K562 (cell line): ENCODE measurements at places on chromosomes 6 and 20. TPM values are rescaled to one million over a fixed set of nuclear protein-coding genes. Genes with fewer than 3 reads are reported as not detected.
A peak's percentile ranks its signal among the peaks of the same experiment; 100 is the strongest.

SLC17A1 gene
- not detected in 2 replicates for total RNA-seq

HTR1E gene
- total RNA-seq, result not detected in 2 replicates

DNA sequence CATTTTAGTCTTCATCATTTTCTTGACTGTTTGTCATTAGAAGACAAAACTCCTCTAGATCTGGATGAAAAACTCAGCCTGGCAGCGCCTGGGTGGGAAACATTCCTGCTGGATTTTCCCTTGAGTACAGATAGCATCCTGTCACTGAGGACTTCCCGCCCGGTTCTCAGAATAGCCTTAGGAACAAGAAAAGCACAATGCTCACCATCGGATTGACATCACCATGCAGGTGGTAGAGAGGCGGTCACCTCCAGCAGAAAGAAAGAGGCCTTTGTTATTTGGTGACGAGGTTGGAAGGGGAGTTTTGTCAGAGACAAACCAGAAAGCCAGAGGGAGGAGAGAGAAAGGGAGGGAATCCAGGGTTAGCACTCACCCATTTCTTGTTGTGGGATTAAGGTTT is 39.8 kb downstream of the KIF25 start:
- DNase-seq, result no peak
- no peak overlapping the region for H3K27ac ChIP-seq
- H3K36me3 ChIP-seq, result no peaks in the 10 kb centered on the region

FAXC gene
- total RNA-seq, result not detected in 2 replicates

DNA sequence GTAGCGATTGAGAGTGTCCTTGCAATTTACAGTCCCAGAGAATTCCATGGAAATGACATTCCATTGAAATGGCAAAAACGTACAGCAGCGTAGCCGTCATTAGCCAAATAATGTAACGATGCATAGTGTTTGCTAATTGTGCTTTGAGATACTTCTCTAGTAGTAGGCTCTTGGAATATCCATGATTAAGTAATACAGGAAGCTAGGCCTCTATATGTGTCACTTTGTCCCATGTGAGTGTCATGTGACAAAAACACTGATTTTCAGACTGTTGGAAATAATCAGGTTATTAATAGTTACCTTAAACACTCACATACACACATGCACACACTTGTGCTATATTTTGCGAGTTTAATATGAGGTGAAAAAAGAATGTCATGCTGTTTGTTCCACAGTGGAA is 35.2 kb downstream of the SLX4IP start:
- no peak for DNase-seq
- peaks cover 12% of the 10 kb centered on the region; the same call in 2 of the 3 replicates for H3K4me1 ChIP-seq
- no peaks in the 10 kb centered on the region for H3K36me3 ChIP-seq
- no peak overlapping the region for H3K27ac ChIP-seq

ME1 gene
- 10.0 and 10.4 TPM in 2 replicates for total RNA-seq

- no peaks in the 10 kb centered on the region for H3K36me3 ChIP-seq
- no peaks in the 10 kb centered on the region for H3K4me1 ChIP-seq
- no peak overlapping the region for H3K4me3 ChIP-seq
- no peak for DNase-seq
- no peak overlapping the region for H3K27ac ChIP-seq
Measured at GRCh38 chr6:160118620-160119229, 2.9 kb upstream of the SLC22A1 start.

- no peaks in the 10 kb centered on the region for H3K27me3 ChIP-seq
- no peak for DNase-seq
- H3K4me1 ChIP-seq, result peaks cover 15% of the 10 kb centered on the region; the same call in 2 of the 3 replicates
- peaks cover 11% of the 10 kb centered on the region for H3K36me3 ChIP-seq
- peak overlapping the region; percentile 85 for H3K27ac ChIP-seq
- H3K4me3 ChIP-seq, result peak overlapping the region; percentile 65
Measured at GRCh38 chr6:26155061-26155930, 68.1 kb downstream of the HFE start.

GRCh38 chr20:31861135-31861384 is 9.3 kb downstream of the DUSP15 start:
- H3K27me3 ChIP-seq, result peaks cover 24% of the 10 kb centered on the region
- H3K4me3 ChIP-seq, result peak overlapping the region; percentile 40
- H3K36me3 ChIP-seq, result no peaks in the 10 kb centered on the region
- H3K4me1 ChIP-seq, result no peaks in the 10 kb centered on the region; the same call in 2 of the 3 replicates

- H3K36me3 ChIP-seq, result no peaks in the 10 kb centered on the region
- no peaks in the 10 kb centered on the region for H3K4me1 ChIP-seq
- H3K27me3 ChIP-seq, result peaks cover 3% of the 10 kb centered on the region; the same call in 2 of the 3 replicates
- no peak for DNase-seq
Measured at GRCh38 chr6:321158-321438, 28.8 kb downstream of the DUSP22 start.

NHLRC1 gene
- not detected in 2 replicates for total RNA-seq

DNA sequence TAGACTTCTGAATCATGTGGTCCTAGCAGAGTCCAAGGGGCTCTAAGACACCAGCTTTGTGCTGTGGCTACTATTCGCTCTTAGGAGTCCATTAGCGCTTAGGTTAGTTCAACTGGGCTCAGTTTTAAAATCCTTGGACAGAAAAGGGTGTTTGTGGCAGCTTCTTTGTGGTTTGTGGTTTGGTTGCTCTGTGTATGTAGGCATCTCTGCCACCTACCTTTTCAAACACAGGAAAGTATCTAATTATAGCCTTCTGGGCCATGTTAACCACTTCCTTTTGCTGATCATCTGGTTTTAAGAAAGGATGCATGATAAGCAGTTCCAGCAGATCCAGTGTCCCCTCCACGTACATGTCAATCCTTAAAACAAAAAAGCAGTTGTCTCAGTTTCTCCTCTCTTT is 10.8 kb downstream of the GSTA4 start:
- H3K27ac ChIP-seq, result no peak overlapping the region
- no peak overlapping the region for H3K4me3 ChIP-seq
- no peak for DNase-seq
- no peaks in the 10 kb centered on the region for H3K36me3 ChIP-seq
- H3K4me1 ChIP-seq, result no peaks in the 10 kb centered on the region; the same call in 1 of the 2 replicates

GPR63 gene
- 3.6 and 3.7 TPM in 2 replicates for total RNA-seq

- no peaks in the 10 kb centered on the region for H3K4me1 ChIP-seq
- H3K27ac ChIP-seq, result no peak overlapping the region
- no peaks in the 10 kb centered on the region for H3K27me3 ChIP-seq
- H3K36me3 ChIP-seq, result no peaks in the 10 kb centered on the region
- DNase-seq, result no peak
- no peak overlapping the region for H3K4me3 ChIP-seq
Measured at GRCh38 chr6:100415768-100416167, 49.0 kb downstream of the SIM1 start.

DTD1 gene
- 26.3 and 27.1 TPM in 2 replicates for total RNA-seq

GRCh38 chr6:119065955-119066354 is 12.5 kb downstream of the FAM184A start:
- no peaks in the 10 kb centered on the region for H3K27me3 ChIP-seq
- H3K4me3 ChIP-seq, result no peak overlapping the region
- no peak for DNase-seq
- H3K36me3 ChIP-seq, result no peaks in the 10 kb centered on the region

PLN gene
- 0.09 TPM in 1 of 2 replicates, not detected in the other for total RNA-seq

DNA sequence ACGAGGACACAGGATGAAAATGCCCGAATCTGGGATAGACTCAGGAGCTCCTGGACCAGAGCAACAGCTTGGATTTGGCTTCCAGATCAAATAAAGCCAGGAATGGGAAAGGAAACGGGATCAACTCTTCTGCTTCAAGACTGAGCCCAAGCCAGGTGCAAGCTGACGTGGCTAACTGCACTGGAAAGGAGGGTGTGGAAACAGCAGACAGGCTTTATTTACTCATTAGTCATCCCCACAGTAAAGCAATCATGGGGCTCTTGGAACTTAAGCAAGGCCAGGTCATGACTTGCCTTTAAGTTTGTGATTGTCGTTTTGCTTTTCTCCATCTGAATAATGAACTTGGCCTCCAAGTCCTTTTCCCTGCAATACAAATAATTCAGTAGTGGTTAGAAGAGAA is 45.2 kb downstream of the KIF16B start:
- no peaks in the 10 kb centered on the region for H3K36me3 ChIP-seq
- DNase-seq, result peak; percentile 26
- no peaks in the 10 kb centered on the region for H3K27me3 ChIP-seq
- H3K27ac ChIP-seq, result no peak overlapping the region

GRCh38 chr20:9068233-9068801 is 570 bp upstream of the PLCB4 start:
- no peaks in the 10 kb centered on the region; the same call in 1 of the 3 replicates for H3K4me1 ChIP-seq
- no peaks in the 10 kb centered on the region for H3K27me3 ChIP-seq
- H3K36me3 ChIP-seq, result no peaks in the 10 kb centered on the region
- H3K4me3 ChIP-seq, result peak overlapping the region; percentile 46

TNFAIP3 gene
- total RNA-seq, result 12.5 and 17.0 TPM in 2 replicates

- no peaks in the 10 kb centered on the region for H3K4me1 ChIP-seq
- H3K4me3 ChIP-seq, result no peak overlapping the region
- H3K27me3 ChIP-seq, result no peaks in the 10 kb centered on the region
Measured at GRCh38 chr6:128238225-128238624, 282.2 kb downstream of the PTPRK start.

GRCh38 chr6:15317934-15318902 is 72.3 kb downstream of the JARID2 start:
- no peak overlapping the region for H3K4me3 ChIP-seq
- no peaks in the 10 kb centered on the region for H3K27me3 ChIP-seq

TREM2 gene
- not detected in 2 replicates for total RNA-seq

DNA sequence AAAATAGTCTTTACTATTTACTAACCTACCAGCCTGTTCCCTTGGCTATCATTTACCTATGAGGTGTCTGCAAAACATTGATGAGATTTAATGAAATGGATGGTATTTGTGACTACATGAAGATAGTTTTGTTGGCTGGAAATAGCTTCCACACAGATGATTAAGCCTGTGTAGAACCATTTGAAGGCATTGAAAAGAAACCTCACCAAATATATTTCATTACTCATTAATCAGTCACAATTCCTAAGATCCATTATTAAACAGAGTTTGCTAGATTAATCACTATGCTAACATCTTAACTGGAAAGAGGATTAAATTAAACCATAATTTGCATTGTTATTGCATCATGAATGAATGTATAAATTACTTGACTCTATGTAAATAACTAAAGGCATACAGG is 560.3 kb downstream of the BMP2 start:
- H3K36me3 ChIP-seq, result no peaks in the 10 kb centered on the region
- no peaks in the 10 kb centered on the region for H3K4me1 ChIP-seq
- H3K27ac ChIP-seq, result no peak overlapping the region
- H3K4me3 ChIP-seq, result no peak overlapping the region

DNA sequence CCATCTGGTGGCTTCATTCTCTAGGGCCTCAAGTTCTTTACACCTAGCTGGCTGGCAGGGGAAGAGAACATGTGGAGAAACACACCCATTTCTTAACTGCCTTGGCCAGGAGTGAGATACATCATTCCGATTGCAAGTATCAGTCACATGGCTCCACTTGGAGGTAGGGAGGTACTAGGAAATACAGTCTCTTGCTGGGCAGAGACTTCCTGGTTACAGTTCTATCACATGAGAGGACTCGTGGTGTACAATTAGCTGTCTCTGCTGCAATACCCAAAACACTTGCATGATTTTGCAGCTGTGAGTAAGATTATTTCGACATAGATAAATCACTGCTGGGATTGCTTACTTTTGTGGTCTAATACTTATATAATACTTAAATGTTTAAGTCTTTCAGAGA is 51.1 kb downstream of the GTF2H5 start:
- H3K4me1 ChIP-seq, result no peaks in the 10 kb centered on the region
- no peak for DNase-seq
- H3K4me3 ChIP-seq, result no peak overlapping the region
- no peak overlapping the region for H3K27ac ChIP-seq

GRCh38 chr6:6889601-6890000 is 218.2 kb upstream of the RREB1 start:
- H3K4me1 ChIP-seq, result peaks cover 46% of the 10 kb centered on the region
- no peak overlapping the region for H3K4me3 ChIP-seq
- no peaks in the 10 kb centered on the region for H3K27me3 ChIP-seq
- DNase-seq, result no peak
- no peaks in the 10 kb centered on the region for H3K36me3 ChIP-seq

DNA sequence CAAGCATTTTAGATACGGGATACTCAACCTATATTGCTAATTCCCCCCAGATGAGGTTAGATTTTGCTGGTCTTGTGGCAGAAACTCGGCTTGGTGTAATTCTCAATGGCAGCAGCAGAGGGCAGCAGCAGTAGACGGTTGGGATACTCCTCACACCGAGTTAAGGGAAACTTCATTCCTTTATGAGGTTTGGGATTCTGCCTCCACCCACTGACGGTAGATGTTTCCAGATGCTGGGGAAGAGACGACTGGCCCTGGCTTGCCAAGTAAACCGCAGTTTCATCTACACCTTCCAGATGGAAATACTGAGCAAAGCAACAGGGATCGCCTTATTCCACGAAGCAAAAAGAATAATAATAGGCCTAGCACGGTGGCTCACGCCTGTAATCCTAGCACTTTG is 8.2 kb upstream of the TBC1D7 start:
- DNase-seq, result peak; percentile 83
- H3K4me1 ChIP-seq, result peaks cover 9% of the 10 kb centered on the region
- H3K27me3 ChIP-seq, result peaks cover 3% of the 10 kb centered on the region; the same call in 1 of the 2 replicates
- H3K27ac ChIP-seq, result no peak overlapping the region
- H3K4me3 ChIP-seq, result no peak overlapping the region
- no peaks in the 10 kb centered on the region for H3K36me3 ChIP-seq
